ENCODE measurements at places on chromosomes 7 and 10.

DNA sequence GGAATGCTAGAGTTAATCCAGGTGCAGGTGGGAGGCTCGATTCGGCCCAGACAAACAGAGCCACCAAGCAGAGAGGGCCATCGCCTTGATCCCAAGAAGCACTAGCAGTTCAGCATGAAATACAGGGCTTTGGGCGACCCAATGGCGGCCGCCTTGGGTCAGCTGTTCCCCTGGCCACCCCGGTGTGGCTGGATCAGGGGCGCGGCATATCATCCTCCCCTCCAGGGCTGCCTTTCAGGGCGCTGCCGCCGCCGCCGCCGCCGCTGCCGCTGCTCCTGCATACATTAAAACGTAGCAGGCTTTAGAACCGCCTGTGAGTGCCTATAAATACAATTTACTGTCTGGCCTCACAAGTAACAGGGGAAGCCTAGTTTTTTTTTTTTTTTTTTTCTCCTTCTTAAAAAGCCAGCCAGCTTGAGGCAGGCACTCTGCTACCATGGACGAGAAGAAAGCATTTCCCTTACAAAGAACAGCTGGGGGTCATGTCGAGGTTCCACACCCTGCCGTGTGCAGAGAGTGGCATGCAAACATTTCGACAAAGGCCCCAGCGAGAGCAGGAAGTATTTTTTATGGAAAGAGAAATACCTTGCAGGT, 57.7 kb upstream of the EFCAB10 start:
- DNase-seq, result no peak

- no peak for DNase-seq
These were observed 32.8 kb downstream of the PCGF5 start for GRCh38 chr10:91253300-91253699.

DNA sequence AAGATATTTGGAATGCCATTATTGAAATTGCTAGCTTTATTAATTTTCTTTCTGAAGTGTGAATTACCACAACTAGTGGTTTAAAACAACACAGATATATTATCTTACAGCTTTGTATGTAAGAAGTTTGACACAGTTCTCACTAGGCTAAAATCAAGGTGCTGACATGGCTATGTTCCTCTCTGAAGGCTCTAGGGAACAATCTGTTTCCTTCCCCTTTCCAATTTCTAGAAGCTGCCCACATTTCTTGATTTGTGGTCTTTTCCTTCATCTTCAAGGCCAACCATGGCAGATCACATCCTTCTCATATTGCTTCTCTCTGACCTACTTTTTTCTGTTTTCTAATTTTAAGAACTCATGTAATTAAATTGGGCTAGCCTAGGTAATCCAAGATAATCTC, 43.3 kb upstream of the SLC26A3 start:
- no peak for DNase-seq

DNA sequence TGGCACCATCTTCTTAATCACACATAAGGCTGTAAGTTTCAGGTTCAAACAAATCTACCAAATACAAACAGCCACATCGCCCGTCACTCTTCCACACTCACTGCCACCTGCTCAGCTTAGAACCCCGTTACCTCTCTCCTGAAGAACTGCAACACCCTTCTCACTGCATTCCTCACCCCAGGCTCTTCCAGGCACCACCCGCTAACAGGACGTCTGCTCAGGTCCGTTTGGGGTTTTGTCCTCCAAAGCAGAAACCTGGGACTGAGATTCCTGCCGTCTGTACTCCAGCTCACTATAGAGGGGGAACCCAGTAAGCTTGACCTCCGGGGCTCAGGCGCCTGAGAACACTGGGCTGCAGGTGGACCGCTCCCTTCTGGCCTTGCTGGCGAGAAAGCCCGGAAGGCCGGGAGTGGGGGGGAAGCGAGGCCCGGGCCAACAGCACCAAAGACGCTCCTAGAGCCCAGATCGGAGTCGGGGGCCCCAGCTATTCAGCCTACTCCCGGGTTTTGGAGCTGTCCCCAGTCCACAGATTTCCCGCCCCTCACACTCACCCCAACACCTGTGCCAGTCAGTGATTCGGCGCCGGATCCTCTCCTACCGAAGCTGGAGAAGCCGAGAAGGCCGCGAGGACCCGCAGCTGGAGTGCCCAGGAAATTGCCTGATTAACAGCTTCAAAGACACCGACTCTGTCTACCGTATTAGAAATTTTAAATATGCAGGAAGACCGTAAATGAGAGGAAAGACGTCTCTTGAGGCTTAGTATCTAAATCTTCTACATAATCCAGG, at the start of gene AP3M1:
Gene AP3M1, minus strand, starts transcription at position 625 of the 786 bp plus-strand sequence. CDS start 12,449 bp downstream, outside the sequence.
- no peak for DNase-seq

GRCh38 chr7:92446869-92447344, 375 bp upstream of the GATAD1 start:
- no peak for DNase-seq

DNA sequence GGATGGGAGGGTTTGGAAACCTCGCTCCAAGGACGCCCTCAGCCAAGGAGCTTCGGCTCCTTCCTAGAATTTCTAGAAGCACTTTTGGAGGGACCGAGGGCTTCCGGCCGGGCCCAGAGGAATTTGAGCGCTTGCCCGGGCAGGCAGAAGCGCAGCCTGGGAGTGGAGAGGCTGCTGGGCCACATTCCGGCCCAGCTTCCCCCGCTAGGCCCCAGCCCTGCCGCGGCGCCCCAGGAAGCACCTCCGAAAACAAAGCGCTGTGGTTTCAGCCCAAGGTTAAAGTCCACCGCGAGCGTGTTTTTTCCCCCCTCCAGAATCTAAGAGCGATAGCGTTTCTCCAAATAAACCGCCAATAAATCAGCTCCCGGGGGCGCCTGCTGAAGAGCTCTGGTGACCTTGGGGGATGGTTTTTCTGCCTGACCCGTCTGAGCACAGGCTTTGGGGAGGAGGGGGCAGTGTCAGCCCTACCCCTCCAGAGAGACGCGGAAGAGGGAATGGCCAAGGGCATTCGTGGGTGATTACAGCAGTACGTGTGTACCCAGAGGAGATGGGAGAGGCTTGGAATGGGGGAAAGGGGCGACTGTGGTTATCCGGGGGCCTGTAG, 5.7 kb upstream of the TNRC18 start:
- DNase-seq, result peak; percentile 20

DNA sequence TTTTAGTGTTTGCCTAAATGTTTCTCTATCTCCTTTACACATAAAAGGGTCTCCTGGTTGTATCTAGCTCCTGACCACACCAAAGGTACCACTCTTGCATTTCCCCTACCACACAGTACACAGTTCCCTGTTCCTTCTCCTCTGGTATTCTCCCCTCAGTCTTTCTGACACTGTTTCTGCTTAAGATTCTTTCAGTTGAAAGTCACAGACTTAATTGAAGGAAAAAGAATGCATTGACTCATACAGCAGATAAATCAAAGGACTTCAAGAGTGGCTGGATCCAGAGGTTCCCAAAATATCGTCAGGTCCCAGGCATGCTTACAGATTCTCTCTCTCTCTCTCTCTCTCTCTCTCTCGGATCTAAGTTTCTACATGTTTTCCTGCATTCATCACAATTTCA, 185.6 kb upstream of the LRGUK start:
- DNase-seq, result no peak

GRCh38 chr10:19046679-19047078, 1.9 kb upstream of the MALRD1 start:
- DNase-seq, result no peak

DNA sequence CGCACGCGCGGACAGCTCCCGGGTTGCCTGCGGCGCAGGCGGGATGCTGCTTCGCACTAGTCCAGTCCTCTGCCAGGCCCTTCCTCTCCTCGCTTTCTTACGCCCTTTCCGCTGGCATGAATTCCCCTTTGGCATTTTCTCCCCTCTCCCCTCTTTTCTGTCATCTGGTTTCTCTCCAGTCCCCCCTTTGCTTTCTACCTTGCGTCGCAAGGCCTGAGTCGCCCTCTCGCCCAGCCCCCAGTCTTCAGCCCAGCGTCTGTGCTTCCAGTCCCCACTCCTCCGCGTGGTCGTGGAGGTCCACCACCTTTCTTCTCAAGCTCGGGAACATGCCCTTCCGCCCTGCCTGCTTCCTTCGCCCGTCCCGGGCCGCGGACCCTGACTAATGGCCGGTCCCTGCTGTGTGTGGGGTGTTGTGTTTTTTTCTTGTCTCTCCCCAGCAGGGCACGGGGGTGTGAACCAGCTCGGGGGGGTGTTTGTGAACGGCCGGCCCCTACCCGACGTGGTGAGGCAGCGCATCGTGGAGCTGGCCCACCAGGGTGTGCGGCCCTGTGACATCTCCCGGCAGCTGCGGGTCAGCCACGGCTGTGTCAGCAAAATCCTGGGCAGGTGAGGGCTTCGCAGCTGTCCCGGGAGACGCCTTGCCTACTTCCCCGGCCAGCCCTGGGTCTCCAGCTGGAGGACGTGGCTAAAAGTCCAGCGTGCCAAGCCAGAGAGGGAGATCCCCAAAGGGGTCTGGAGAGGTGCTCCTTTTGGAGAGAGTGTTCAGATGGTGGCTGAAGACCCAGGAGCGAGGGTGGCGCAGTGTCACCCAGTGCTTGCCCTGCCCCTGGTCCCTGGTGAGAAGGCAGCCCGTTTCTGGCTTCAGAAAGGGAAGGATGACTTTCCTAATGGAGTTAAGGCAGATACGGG, 4.2 kb downstream of the PAX2 start:
- no peak for DNase-seq

DNA sequence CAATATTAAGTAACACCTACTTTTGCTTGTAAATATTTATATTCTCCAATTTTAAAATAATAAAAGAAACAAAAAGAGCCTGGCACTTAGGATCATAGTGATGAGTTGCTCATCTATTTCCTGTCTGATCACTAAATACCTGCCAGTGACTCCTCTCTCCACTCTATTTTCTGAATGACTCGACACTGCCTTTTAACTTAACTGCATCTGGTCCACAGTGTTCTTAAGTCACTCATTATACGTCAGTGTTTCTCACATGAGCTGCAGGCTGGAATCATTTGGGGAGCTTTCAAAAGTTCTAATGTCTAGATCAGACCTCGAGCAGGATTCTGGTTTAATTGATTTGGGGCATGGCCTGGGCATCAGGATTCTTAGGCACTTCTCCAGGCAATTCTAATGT, 78.0 kb upstream of the AGBL3 start:
- no peak for DNase-seq

GRCh38 chr10:119251315-119251708, 43.9 kb downstream of the GRK5 start:
- no peak for DNase-seq

DNA sequence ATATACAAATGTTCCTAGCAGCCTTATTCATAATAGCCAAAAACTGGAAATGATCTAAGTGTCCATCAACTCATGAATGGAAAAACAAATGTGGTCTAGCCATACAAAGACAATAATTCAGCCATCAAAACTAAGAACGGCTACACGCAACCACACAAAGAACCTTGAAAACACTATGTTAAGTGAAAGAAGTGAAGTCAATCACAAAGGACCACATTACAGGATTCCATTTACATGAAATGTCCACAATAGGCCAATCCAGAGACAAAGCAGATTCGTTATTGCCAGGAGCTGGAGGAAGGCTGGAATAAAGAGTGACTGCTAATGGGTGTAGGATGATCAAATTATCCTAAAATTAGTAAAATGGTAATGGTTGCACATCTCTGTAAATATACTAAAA, 21.1 kb downstream of the MKRN1 start:
- DNase-seq, result no peak

- DNase-seq, result no peak
These were observed 1238.3 kb downstream of the SORCS3 start for GRCh38 chr10:105879401-105879800.
